RCC 7860 (cell line): ENCODE measurements at places on chromosomes 5 and 9.

DNA sequence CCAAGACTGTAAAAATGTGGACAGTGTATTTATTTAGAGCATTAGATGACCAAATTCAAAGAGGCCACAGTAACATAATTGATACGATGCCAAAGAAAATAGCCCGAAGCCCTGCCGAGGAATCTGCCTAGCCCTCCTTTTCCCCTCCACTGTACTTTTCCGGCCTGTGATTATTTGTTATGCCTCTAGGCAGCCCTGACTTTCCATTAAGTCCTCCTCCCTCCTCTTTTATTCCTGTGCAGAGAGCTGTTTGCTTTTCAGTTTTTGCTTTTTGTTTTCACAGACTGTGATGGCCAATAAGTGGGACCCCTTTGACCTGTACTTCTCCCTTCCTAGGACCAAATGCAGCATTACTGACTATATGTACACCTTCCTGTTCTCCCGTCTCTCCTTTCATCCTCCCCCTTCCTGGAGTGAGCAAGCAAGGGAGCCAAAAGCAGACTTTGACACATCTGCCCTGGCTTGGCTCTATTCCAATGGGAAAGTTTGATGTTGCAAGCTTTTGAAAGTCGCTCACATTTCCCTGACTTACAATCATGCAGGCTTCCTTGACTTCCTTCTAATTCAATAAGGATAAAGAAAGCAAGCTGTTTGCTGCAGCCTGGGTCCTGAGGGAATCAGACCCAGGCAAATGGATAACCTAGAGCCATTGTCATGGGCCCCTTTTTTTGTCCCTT lies 76.1 kb downstream of the NREP start:
- DNase-seq: peak; percentile 74

DNA sequence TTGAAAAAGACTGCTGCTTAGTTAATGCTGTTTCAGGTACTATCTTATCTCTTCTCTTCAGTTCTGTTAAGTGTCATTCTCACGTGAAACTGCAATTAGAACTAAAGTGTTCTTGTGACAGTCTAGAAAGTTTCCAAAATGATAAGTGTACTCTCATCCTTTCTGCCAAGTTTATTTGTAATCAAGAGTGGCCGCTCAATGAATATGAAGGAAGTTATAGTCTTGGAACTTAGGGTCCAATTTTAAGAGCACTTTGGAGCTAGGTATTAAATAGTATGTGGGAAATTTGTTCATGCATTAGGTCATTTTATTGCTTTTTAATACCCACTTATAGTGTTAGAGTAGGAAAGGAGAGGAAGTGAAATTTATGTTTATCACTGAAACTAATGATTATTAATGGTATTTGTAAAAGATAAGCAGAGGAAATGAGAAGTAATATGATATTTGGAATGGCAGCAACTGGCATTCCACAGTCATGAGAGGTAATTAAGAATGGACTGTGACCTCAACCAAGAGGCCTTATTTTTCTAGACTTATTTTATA lies 20.4 kb downstream of the XRCC4 start:
- no peak for DNase-seq

- no peak for DNase-seq
Observed at GRCh38 chr5:131239686-131240085, 24.2 kb upstream of the CDC42SE2 start.

GRCh38 chr5:91293131-91293530 lies 90.0 kb downstream of the ARRDC3 start:
- DNase-seq: peak; percentile 86

- DNase-seq: no peak
Observed at GRCh38 chr5:100800562-100800961, 102.5 kb downstream of the ST8SIA4 start.

DNA sequence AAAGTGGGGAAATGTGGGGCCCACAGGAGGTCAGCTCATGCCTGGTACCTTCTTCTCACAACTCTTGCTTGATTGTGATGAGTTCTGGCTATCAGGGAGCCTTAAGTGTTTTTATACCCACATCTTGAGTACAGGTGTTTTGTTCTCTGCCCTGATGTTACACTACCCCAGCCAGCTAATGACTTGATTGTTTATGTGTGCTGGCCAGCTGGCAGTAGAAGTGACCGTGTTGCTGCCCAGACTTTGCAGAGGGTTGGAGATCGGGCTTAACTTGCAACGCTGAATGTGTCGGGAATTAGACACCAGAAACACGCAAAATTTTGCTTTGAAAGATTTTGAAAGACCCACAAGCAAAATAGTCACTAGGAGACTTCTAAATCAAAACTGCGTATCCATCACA lies 16.9 kb upstream of the ZDHHC11B start:
- DNase-seq: no peak

- DNase-seq: no peak
Observed at GRCh38 chr5:117337064-117337749, 762.6 kb upstream of the SEMA6A start.

DNA sequence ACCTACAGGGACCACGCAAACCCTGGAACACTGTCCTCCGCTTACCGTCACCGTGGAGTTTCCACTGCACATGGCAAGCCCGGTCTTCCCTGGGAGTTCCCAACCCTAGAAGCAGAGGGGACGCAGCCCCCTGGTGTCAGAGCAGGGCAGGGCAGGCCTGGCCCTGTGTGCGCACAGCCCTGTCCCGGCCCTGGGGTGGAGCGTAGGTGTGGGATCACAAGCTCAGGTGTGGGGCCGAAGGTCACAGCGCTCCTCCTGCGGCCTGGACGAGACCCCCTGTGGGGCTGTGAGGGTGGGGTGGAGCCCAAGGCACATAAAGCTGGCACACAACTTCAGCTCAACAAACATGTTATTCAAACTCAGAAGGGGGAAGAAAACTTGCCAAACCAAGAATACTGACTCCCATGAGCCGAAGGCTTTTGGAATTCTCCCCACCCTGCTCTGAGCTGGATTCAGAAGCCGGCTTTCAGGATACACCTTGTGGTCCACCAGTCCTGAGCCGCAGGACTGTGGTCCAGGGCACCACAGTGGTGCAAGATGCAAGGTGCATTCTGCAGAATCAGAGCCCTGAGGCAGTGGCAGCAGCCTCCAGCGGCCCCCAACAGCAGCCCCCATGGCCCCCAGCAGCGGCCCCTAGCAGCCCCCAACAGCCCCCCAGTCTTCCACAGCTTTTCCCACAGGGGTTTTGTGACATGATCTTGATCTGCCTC lies 11.8 kb upstream of the EXOC3 start:
- no peak for DNase-seq

- DNase-seq: no peak
Observed at GRCh38 chr9:109113892-109114609, 5.7 kb downstream of the TMEM245 start.

GRCh38 chr9:129500161-129500862 lies 120.6 kb downstream of the C9orf50 start:
- DNase-seq: peak; percentile 34

DNA sequence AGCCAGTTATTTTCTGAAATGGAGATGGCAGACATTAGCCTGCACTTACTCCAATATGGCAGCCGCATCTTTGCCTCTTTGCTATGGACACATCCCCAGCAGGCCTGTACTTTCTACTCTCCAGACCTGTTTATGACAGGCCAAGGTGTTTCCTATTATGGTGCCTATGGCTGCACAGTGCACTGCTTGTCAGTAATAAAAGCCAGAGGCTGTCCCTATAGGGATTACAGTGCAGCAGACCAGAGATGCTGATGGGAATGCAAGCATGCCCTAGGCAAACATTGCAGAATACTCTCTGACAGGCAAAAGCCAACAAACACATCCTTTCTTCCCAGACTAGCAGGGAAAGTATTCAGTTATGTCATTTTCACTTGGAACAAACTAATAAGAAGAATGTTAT lies 442.9 kb downstream of the RAB3C start:
- DNase-seq: no peak

DNA sequence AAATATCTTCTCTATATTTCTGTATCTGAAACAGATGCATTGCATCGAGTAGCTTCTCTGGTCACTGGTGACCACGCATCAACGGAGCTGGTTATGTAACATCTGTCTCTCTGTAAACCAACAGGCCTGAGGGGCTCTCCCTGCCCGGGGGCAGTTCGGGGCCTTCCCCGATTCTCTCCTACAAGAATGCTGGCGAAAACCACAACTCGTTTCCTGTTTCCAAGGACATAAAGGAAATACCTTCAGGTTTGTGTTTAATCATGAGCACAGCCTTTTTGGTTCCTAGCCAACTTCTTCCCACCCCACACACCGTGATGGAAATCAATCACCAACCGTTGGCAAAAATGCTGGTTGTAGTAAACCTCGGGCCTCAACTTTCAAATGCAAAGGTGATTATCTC lies 25.1 kb downstream of the GDNF start:
- peak; percentile 97 for DNase-seq

DNA sequence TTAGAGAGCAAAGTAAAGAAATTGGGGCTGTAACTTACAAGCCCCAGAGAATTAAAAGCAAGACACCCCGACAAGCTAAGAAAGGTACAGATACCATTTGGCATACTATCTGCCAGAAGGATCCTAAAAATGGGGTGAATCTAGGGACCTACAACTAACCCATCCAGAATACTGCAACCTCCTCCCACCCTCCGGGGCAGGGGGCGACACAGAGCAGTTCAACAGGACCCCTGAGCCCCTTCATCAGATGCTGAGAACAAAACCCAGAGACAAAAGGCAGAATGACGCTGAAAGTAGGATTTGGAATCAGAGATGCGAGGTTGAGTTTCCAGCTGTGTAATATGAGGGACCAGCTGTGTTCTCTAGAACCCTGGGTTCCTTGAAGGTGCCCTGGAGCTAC lies 71.2 kb downstream of the EPB41L4B start:
- no peak for DNase-seq

DNA sequence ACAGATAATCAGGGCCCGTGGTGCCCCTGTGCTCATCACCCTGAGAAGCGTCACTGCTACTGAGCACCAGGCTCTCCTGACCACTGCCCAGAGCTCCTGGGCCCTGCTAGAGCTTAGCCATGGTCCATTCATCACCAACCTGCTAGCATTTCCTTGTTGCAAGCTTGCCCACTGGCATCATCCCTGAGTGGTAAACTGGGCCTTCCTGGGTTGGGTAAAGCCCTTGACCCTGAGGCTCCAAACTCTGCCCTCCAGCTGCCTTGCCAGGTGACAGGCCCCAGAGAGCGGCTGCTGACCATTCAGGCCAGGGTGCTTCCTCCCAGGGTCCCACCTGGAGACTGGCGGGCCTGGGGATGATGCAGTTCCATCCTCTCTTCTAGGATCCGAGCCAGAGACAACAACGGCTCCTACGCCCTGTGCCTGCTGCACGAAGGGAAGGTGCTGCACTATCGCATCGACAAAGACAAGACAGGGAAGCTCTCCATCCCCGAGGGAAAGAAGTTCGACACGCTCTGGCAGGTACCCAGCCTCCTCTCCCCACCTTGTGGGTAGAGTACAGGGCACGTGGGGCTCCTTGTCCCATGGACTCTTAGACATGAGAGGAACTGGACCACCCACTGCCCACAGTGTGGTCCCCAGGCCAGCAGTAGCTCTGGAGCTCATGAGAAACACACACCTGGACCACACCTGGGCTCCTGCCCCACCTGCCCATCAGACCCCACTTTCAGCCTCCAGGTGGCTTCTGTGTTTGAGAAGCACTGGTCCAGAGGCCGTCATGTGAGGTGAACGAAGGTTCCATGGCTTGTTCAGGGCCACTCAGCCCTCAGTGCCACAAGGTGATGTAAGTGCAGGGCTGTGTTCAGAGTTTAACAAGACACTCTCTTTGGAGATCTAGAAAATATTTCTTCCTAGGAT lies 60.5 kb downstream of the SYK start:
- no peak for DNase-seq

DNA sequence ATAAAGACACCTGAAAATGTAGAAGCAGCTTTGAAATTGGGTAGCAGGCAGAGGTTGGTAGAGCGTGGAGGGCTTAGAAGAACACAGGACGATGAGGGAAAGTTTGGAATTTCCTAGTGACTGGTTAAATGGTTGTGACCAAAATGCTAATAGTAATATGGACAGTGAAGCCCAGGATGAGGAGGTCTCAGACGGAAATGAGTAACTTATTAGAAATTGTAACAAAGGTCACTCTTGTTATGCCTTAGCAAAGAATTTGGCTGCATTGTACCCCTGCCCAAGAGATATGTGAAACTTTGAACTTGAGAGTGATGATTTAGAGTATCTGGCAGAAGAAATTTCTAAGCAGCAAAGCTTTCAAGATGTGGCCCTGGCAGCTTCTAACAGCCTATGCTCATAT lies 382.5 kb downstream of the KCNN2 start:
- no peak for DNase-seq

GRCh38 chr5:160651692-160652645 lies 200.0 kb downstream of the ATP10B start:
- no peak for DNase-seq

- peak; percentile 43 for DNase-seq
Observed at GRCh38 chr9:127968700-127969383, 11.9 kb downstream of the EEIG1 start.

DNA sequence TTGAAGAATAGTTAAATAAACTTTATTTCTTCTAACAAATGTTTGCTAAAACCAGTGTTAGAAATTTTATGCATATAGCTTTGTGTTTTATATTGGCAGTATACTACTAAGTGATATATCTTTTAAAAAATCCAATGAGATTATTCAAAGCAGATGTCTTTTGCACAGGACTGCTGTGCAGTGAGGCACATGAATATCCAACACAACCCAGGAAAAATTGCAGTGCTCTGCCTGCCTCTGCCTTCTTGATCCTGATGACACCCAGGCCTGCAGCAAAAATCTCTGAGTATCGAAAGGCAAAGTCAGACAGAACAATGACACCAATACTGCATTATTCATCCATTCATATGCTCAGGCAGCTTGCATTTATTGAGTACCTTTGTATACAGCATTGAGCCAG lies 1076.5 kb upstream of the ARRDC3 start:
- DNase-seq: no peak

DNA sequence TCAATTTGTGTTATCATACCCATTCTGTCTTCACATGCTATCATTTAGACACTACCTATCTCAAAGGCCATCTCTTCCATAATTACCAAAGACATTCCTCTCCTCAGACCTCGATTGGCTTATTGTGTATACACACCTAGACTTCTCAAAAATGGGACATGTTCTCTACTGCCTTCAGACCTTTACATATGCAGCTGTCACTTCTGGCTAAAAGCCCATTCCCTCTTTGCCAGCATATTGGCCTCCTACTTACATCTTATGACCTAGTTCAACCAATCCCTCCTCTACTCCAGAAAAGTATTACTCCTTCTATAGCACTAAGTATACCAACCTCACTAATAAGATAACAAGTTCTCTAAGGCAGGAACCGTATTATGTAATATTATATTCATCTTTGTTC lies 84.4 kb downstream of the RAPGEF6 start:
- DNase-seq: no peak

DNA sequence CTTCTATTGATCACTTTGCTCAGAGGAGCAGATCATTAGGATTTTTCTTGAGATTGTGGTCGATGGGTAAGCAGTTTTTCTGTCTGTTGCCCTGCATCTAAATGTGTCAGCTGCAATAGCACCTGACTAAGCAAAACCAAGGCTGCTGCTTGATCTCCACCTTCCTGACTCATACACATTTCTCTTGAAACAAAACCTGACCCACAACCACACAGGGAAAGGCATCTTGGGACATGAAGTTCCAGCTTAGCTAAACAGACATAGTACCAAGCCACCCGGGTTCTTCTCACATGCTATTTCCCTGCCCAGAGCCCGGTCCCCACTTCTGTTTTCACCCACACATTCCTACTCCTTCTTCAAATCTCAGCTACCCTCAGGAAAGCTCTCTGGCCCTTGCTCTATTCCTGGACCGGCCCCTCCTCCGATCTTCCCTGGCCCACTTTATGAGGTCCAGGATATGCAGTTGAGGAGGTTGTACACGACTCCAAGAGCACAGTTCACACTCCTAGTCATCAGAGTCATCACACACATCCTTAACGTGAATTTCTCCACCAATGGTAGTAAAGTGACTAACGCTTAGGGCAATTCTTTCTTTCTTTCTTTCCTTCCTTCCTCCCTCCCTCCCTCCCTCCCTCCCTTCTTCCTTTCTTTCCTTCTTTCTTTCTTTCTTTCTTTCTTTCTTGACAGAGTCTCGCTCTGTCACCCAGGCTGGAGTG lies 16.0 kb upstream of the ZBTB43 start:
- peak; percentile 53 for DNase-seq
